ENCODE measurements at places on chromosomes 6 and 20.

DNA sequence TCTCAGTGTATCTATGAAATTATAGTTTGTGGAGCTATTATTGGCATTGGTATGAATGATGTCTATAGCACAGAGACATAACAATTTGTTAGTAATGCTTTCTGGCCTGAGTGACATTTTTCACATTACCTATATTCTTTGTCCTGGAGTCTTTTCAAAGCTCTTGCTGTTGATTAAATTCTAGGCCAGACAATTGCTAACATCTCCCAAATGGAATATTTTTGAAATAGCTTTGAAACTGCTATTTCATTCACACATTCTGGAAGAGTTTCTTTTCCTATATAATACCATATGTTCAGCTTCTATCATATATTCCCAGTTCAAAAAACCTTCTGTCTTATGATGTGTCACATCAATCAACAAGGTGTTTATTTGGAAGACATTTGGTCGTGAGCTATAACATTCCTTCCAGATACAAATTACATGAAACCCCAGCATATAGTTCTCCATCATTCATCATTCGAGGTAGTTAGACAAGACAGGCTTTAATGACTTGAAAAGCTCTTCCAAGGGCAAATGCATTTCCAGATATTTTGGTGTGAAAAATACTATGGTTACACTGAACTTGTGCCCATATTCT is 452.8 kb downstream of the KHDRBS2 start:
- DNase-seq, result no peak

- DNase-seq, result peak; percentile 74
Observed at GRCh38 chr6:32973144-32974015, 5.0 kb downstream of the BRD2 start.

DNA sequence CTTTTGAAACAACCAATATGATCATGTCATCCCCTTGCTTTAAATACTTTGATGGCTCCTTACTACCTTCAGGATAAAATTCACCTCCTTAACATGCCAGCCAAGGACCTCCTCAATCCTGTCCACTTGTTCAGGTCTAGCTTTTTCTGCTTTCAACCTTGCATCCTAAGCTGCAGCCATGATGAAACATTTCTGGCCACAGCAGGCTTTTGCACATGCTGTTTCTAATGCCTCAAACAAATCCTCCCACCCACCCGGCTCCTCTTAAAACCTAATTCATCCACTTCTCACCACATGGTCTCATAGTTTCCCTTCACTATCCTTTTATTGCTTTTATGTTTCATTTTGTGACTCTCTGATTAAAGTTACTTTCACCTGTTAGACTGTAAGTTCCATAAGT is 124.6 kb downstream of the MYB start:
- DNase-seq, result no peak

GRCh38 chr6:30774701-30775100 is 30.4 kb upstream of the IER3 start:
- DNase-seq, result no peak

- DNase-seq, result peak; percentile 61
Observed at GRCh38 chr6:13615792-13616120, 621 bp downstream of the NOL7 start.

- DNase-seq, result no peak
Observed at GRCh38 chr20:6502219-6502618, 265.3 kb upstream of the BMP2 start.

GRCh38 chr20:35953387-35954199 is 709 bp downstream of the SCAND1 start:
- DNase-seq, result peak; percentile 73

GRCh38 chr6:122622479-122622878 is 12.3 kb downstream of the PKIB start:
- no peak for DNase-seq

- no peak for DNase-seq
Observed at GRCh38 chr6:4620284-4621151, 155.7 kb upstream of the CDYL start.

GRCh38 chr6:157655139-157655538 is 167.9 kb upstream of the SNX9 start:
- no peak for DNase-seq

GRCh38 chr20:47727170-47727880 is 58.0 kb downstream of the SULF2 start:
- no peak for DNase-seq

DNA sequence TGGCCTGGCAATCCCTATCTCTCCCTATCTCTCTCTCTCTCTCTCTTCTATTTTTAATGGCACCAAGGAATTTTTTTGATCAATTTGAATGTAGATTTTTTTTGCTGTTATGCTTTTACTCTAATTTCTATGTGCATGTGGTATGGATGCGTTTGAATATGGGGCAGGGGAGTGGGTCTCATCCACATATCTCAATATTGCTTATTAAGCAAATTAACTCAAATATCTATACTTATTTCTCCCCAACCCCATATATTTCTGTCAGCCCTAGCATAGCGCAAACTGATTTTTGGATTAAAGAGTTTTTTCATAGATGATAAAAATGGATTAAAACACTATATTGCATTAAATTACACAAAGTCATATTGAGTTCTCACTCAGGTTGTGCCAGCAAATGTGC is 210.2 kb downstream of the KHDRBS2 start:
- DNase-seq, result no peak

GRCh38 chr20:53737396-53738038 is 143.9 kb upstream of the ZNF217 start:
- no peak for DNase-seq

- peak; percentile 46 for DNase-seq
Observed at GRCh38 chr20:34824452-34824805, 1.0 kb downstream of the NCOA6 start.

DNA sequence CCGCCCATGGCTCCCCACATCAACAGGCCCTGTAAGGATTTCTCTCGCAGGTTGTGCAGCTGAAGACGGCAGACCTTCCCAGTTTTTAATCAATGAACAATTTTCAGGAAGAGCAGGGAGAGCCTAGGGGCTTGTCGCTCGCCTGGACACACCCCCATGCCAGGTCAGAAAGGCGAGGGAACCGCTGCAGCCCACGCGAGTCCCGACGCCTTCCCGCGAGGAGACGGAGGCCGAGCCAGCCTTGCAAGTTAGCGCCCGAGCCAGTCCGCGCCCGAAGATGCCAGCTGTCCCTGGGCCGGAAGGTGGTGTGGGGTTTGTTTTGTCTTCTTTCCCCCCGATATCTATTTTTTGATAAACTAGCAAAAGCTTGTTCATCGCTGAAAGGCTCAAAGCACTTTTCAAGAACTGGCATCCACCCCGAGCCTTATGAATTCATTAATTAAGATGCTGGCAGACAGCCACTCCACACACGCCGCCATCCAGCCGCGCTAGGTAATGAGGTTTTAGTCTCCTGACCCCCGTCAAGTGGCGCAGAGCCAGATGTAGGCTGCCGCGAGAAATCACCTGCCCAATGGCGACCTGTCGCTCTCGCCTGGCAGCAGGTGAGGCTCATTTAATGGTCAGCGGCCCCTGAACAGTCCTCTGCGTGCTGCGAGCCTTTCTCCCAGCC is 6.6 kb downstream of the CCDC167 start:
- no peak for DNase-seq

DNA sequence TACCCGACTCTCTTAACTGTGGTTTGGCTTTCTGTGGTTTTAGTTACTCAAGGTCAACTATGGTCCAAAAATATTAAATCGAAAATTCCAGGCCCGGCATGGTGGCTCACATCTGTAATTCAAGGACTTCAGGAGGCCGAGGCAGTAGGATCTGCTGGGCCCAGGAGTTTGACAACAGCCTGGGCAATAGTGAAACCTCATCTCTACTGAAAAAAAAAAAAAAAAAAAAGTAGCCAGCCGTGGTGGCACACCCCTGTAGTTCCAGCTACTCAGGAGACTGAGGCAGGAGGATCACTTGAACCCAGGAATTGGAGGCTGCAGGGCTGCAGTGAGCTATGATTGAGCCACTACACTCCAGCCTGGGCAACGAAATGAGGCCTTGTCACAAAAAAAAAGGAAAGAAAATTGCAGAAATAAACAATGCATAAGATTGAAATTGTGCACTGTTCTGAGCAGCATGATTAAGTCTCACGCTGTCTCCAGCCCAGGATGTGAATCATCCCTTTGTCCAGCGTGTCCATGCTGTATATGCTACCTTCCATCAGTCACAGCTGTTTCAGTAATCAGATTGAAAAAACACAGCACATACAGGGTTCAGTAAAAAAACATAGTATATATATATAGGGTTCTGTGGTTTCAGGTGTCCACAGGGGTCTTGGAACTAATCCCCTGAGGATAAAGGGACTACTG is 40.7 kb downstream of the RGS17 start:
- no peak for DNase-seq

GRCh38 chr6:5206920-5207561 is 53.7 kb downstream of the LYRM4 start:
- DNase-seq, result no peak

DNA sequence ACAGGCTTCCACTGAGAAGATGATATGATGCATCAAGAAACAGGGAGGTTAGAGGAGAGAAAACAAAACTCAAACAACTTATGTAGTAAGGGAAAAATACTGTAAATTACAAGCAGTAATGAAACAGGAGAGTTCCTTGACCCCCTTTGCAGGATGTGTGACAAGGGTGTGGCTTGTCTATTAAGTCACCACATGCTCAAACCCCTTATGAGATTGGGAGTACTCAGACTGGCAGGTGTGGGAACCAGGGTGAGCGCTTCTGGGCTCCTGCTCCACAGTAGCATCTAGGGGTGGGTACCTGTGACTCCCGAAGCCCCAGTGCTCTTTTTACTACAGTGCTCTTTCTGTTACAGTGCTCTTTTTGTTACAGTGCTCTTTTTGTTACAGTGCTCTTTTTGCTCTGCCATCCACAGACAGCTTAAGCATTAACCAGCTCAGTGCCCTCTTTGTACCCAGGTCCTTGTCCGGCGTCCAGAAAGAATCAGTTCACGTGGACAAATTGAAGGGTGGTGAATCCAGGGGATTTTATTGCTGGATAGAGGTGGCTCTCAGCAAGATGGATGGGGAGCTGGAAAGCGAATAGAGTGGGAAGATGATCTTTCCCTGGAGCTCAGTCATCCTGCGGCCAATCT is 28.7 kb downstream of the OLIG3 start:
- DNase-seq, result no peak

DNA sequence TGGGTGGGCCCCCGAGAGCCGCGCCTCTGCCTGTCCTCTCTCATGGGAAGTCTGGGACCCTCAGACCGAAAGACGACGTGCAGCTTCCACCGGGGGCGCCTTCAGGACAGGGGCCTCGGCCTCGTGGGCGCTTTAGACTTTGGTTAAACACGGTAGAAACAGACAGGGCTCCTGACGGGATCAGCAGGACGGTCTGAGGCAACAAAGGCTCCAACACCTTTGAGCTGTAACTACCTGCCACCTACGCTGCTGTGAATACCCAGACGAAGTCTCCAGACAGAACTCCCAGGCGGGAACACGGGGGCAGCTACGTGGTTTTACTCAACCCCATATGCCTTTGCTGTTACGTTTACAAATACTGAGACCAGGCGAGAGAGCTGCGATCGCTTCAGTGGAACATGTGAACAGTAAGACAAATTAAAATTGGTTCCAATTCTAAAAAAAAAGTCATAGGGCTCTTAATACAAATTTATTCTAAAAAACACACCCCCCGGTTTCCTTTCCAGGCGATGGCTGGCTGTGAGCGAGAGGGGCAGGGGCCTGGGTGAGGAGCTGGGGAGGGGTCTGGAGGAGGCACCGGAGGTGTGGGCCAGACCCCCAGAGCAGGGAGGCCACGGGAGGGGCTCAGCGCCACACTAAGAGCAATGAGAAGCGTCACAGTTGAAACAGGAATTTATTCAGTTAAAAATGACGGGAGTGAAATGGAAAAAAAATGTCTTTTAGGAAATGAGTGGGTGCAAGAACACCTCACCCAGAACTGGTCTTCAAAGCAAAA is 453.2 kb downstream of the QKI start:
- no peak for DNase-seq

GRCh38 chr6:11909696-11910132 is 102.4 kb upstream of the HIVEP1 start:
- no peak for DNase-seq

- no peak for DNase-seq
Observed at GRCh38 chr6:161429921-161430490, 156.1 kb upstream of the AGPAT4 start.

DNA sequence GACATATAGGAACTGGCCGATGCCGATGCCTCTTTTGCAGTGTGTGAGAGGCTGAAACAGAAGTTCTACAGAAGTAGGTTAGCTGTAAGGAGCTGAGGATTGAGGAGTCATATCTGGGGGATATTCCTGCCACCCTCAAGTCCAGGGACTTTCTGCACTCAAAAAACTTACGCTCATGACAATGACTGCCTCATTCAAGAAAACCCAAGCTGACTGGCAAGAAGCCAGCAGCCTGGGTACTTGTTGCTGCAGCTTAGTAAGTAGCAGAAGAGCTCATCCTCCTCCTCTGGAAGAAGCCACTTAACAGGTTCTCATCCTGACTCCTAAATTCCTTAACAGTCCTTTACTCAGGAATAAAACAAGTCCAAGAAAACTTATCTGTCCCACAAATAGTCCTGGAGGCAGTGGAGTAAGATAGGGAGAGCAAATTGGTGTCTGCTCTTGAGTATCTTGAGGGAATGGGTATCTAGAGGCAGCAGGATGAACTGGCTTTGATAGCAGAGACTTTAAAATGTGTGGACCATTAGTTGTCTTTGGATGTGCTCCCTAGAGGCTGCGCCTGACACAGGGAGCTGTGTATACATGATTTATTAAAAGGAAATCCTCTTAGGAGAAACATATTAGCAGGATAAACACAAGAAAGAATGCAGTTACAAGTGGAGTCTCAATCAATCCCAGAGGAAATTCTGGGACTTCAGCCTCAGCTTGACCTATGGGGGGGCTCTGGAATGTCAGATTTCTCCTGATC is 7.4 kb downstream of the CALHM5 start:
- DNase-seq, result no peak

- DNase-seq, result no peak
Observed at GRCh38 chr6:103273048-103273447, 1586.7 kb downstream of the HACE1 start.

DNA sequence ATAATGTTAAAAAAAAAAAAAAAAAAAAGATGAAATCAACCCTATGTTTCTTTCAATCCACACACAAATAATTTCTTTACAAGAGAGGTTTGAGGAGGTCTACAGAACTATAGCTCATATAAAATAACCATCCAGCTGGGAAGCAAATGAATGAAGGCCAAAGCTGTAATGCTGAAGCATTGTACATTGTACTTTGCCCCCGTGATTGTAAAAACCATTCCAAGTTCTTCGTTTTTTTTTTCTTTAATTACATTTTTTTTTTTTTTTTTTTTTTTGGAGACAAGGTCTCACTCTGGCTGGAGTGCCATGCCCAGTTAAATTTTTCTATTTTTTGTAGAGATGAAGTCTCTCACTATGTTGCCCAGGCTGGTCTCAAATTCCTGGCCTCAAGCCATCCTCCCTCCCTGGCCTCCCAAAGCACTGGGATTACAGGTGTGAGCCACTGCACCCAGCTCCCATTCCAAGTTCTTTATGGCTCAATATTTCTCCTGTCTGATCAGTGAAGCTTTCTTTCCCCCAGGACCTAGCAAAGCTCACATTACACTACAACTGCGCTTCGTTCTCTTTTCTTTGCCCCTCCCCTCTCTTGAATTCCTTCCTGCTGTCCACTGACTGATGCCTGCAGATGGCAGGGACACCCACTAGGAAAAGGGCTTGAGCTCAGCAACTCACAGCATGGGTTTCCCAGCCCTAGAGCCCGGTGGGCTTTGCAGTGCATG is 53.0 kb upstream of the NOP56 start:
- DNase-seq, result peak; percentile 64

GRCh38 chr6:33978412-33979150 is 167.3 kb downstream of the GRM4 start:
- DNase-seq, result peak; percentile 31
